ENCODE measurements at places on chromosomes 3 and 15.
A peak's percentile ranks its signal among the peaks of the same experiment; 100 is the strongest.

DNA sequence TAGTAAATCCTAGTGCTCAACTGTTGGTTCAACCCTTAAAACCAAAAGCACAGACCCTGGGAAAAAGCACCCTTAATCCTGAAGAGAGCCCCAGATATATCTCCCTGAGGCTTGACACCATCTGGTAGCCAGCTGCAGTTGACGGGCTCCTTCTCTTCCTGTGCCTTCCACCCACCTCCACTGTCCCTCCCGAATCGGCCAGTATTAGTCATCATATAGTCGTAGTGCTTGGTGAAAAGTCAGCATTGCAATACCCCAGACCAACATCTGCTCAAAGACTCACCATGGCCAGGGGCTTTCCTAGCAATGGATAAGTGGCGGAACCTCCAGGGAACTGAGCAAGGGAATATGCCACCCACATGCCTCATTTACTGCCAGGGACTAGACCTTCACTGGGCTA, 125.6 kb upstream of the CRBN start:
- DNase-seq, result no peak

DNA sequence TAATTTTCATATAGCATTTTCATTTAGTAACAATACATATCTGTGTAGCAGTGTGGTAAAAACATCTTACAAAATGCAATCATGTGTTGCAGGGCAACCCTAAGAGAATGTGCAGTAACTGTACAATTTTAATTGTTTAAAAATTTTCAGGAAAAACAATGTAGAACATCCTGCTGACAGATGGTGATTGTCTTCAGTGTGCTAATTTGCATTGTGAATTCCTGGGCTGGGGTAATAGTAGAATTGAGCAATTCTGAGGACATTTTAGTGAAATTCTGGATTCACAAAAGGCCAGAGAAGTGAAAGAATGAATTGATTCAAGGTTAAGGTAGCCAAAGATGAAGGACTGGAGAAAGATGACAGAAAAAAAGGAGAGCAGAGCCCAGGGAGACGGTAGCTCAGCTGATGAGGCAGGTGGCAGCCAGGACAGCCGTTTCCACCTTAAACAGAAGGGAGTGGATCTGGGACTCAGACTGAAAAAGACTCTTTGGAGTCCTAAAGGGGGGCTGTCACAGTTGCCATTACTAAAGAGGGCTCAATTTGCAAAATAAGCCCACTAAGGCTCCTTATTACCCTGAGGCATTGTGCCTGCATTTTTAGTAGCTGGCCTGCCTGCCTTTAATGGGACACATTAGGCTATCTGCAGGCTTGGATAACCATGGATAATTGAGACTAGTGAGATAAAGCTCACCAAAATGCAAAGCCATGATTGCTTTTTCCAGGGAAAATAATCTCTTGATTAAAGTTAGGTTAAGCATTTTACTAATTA, 8.6 kb downstream of the MAP3K13 start:
- no peak for DNase-seq

DNA sequence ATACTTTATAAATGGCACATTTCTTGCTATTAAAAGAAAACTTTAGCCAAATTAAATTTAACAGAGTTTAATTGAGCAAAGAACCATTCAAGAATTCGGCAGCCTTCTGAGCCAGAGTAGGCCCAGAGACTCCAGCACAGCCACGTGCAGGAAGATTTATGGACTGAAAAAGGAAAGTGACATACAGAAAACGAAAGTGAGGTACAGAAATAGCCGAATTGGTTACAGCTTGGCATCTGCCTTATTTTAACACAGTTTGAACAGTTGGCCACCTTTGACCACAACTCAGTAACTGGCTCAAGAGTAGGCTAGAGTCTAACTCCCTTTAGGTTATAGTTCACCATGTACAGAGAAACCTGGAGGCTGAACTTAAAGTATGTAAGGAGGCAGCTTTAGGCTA, 17.6 kb downstream of the CFAP44 start:
- DNase-seq, result no peak

DNA sequence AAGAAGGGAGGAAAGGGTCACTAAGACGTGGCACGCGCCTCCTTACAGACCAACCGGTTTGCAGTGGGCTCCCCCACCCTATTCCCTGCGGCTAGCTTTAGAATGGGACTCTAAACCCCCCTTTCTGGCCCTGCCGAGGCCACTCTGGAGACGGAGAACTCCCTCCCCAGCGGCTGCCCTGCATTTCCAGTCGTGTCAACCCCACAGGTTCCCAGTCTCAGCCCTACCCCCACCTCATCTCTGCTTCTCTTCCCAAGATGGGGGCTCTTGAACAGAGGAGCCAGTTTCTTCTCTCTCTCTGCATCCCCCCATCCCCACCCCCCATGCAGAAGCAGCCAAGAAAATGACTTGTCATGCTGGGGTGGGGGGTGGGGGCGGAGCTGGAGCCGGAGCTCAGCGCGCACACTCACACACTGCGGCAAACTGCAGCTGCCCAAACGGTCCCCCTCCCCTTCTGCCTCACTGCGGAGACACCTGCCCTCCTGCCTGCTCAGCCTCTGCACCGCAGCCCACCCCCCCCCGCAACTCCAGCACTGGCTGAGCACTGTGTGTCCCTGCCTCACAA, 871 bp downstream of the MAP1A start:
- DNase-seq, result no peak

- DNase-seq, result no peak
Measured at GRCh38 chr3:88767746-88768145, 339.7 kb upstream of the EPHA3 start.

DNA sequence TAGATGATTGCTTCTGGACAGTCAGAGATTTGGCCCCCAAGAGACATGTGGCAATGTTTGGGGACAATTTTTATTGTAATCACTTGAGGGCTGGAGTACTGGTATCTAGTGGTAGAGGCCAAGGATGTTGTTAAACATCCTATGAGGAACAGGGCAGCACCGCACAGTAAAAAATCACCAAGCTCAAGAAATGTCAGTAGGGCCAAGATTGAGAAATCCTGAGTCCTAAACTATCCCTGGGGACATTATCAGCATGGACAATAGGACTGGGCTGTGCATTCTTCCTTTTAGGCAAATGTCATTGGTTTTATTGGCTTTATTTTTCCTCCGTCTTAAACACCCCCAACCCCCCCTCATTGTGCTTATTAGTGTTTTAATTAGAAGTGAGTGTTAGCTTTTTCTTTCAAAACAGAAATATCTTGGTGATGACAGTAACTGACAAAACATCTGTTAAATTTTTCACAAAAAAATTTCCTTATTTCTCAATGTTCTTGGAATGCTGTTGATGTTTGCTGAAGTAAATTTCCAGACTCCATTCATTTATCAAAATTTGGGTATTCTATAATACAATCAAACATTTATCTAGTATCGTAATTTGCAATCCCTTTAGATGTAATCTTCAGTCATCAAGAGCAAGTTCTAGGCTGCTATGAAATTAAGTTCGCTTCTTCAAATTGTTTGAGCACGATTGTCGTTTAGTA, 944.4 kb downstream of the VGLL3 start:
- no peak for DNase-seq

DNA sequence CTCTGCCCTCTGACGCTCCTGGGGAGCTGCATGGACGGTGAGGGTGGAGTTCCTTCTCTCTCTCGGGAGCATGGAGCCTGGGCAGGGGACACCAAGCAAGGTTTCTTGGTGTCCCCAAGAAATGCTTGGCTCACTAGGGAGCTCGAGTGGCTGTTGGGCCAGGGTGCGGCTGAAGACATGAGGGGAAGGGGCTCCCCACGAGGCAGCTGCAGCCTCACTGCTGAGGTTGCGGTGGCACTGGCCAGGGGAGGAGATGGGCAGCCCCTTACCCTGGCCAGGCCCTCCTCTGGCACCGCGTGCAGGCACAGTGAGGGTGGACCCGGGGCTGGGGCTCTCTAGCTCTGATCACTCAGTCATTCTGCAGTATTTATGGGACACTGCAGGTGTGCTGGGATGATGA, 43.5 kb upstream of the SLC41A3 start:
- DNase-seq, result no peak

DNA sequence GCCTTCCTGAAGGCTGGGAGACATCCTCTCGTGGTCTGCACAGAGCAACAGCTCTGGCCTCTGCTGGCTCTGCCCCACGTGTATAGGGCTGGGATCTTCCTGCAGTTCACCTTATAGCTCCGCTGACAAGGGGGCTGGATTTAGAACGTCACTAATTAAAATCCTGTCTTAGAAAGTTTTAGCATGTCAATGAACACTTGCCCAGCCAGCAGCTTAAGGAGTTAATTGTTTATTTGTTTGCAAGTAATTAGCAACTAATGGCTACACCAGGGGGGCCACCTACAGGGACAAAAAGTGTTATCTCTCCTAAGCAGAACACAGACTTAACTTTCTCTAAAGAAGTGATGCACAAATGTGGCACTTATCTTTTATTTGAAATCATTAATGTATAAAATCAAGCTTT, at the start of gene HESX1:
TSS of gene HESX1 (minus strand) at position 84 of the 403 bp plus-strand sequence. CDS start at position 24, 60 bp downstream.
- no peak for DNase-seq

GRCh38 chr15:74291101-74292071, 55.3 kb downstream of the CCDC33 start:
- DNase-seq, result peak; percentile 45

DNA sequence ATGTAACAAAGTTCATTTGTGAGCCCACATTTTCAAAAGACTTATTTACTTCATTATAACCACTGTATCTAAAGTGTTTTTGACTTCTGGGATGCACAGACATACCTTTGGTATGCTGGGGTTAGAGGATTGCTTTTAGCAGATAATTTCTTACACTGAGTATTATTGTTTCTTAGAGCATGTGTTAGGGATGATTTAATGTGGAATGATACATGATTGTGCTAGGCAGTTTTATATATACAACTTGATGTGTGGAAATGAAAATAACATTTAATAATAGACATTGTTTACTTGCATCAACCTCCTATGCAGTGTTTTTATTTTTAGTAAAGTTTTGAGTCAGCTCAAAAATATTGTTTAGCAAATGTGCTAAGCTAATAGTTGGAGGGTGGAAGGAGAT, 3.4 kb downstream of the KIF23 start:
- DNase-seq, result no peak
